HT-29 (cell line): ENCODE measurements at places on chromosomes 4 and X.

- DNase-seq, result no peak
Measured at GRCh38 chr4:153593161-153593560, 90.9 kb upstream of the TLR2 start.

GRCh38 chrX:112247714-112248113 lies 165.1 kb upstream of the TRPC5 start:
- no peak for DNase-seq

GRCh38 chr4:172725581-172725980 lies 443.0 kb upstream of the GALNT7 start:
- DNase-seq, result peak; percentile 42

DNA sequence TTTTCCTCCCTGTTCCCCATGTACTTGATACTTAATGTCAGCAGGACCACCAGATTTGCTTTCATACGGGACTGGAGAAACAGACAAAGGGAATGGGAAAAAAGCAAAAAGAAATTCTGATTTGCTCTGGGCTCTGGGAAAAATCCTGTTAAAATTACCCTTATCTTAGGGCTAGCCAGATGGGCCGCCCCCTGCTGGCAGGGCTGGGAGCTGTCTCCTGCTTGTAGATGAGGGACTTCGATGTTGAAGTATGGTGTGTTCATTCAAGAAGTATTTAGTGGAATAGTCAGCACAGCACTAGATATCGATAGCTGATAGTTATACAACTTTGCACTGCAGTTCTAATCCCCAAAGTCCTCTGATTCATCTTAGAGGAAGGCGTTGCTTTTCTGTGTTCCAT lies 45.8 kb downstream of the BCORL1 start:
- peak; percentile 64 for DNase-seq

DNA sequence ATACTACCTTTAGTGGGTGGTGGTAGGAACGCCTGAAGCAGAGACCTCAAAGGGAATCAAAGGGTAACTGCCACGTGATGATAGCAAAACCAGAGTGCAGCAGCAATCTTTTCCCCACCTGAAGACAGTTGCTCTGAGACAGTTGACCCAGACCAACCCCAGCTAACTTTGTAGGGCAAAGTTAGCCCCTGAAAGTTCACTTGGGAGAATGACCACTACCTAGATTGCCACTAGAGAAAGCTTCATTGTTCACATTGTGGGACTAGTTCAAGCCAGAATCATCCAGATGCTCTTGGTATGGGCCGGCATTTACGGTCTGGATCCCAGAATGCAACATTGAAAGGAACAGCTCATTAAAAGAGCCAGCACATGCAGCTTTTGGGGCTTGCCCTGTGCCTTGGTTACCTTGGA lies 4.1 kb downstream of the SEPTIN6 start:
- no peak for DNase-seq

DNA sequence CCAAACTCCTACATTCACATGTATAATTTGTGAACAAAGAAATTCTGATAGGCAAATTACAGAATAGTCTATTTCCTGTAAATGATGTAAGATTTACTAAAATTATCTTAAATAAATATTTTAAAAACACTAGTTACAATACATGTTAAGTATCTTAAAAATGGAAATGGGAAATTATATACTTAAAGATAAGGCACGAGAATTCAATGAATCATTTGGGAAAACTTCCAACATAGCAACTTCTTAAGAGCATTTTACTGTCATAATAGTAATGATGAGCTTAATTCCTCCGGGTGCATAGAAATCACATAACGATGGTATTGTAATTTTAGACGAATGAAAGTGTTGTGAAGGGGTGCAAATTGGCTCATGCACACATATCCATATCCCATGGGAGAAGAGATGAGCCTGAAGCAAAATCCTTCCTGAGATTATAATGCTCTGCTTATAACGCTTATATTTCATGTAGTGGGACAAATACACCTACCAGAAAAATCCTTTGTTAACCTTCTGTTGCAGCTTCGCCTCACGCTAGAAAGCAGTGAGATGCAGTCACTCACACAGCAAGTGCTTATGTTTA lies 873.5 kb downstream of the PDHA2 start:
- no peak for DNase-seq

DNA sequence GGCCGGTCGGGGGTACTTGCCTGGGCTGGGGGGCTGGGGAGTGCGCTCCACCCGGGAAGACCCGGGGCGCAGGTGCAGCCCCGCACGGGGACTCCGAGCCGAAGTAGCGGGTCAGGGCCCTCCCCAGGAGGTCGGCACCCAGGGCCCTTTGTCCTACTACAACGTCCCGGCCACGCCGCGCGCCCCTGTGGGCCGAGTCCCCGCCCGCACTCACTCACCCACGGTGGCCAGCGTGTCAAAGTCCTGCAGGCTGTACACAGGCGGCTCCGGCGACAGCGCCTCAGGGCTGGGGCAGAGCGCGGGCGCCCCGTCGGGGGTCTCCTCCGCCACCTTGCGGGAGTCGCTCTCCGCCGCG lies 602 bp downstream of the PRKX start:
- no peak for DNase-seq

DNA sequence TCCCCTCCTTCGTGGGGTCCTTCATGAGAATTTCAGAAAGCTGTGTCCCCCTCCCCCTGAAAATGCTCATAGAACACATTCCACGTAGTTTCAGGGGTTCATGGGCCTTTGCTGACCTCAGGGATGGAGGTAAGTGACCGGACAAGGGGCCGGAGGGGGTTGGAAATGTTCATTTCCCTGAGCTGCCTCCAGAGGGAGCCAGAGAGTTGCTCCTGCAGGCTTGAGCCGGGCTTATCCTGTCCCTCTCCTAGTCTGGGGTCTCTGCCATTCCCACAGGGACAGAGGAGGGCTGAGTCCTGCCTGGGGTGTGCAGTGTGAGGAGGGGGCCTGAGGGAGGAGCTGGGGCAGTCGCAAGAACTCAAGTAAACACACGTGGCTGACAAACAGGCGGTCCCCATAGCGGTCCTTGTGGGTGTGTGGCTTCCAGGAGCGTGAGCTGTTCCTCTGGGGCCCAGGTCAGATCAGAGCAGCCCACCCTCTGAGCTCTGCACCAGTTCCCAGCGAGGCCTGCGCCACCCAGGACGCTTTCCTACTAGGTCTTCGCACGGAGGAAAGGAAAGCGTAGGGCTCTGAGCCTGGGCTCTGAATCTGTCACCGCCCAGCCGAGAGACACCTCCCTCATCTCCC lies 62.5 kb downstream of the WFS1 start:
- peak; percentile 56 for DNase-seq

DNA sequence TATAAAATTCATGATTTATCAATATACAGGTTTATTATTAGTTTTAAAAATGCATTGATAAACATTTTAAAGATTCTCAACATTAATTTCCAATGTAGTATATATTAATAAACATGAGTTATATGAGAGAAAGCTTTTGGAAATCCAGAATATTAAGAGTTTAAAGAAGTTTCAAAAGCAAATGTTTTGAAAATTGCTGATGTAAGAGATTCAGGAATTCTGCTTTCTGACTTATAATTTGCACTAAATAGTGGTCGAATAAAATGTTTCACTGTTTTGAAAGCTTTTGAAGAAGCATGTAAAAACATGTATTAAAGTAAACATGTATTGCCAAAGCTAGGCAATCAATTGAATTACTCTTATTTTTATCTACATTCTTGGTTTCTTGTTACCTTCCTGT lies 151.2 kb upstream of the CXorf51B start:
- no peak for DNase-seq

DNA sequence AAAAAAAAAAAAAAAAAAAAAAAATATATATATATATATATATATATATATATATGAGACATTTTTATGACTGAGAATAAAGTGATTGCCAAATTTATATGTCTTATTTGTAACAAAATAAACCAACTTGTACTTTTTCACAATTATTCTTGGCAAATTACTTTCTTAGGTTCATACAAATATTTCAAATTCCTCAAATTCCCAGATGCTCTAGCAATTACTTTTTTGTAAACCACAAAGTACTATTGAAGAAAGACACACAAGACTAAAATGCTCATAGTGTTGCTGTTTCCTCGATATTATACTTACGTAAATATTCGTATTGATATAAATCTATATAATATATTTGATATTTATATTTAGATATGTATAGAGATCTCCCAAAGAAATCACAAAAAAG lies 390.0 kb downstream of the FAT4 start:
- DNase-seq, result no peak

- DNase-seq, result no peak
Measured at GRCh38 chrX:1140236-1140681, 72.2 kb downstream of the CRLF2 start.

GRCh38 chrX:44017676-44018075 lies 44.5 kb upstream of the NDP start:
- DNase-seq, result no peak

- DNase-seq, result no peak
Measured at GRCh38 chr4:39044956-39045826, 13.0 kb upstream of the TMEM156 start.

GRCh38 chr4:69360271-69360670 lies 80.0 kb downstream of the UGT2B28 start:
- DNase-seq, result peak; percentile 63

DNA sequence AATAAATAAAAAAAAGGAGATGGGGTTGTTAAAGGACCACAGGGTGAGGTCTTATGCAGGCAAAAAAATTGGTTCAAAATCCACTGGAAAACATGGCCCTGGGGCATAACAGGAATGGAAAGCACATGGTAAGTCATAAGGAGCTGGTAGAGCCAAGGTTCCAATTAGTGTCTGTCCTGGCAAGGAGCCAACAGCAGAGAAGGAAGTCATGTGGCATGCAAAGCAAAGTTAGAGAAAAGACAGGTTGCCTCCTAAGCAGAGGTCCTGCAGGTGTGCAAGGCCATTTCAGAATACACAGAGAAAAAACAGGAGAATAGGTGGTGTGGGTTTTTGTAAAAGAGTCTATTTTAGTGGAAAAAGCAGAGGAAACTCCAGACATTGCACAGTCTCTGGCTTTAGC lies 1881.7 kb downstream of the ARAP2 start:
- DNase-seq, result no peak

GRCh38 chr4:104206784-104207183 lies 287.9 kb downstream of the CXXC4 start:
- no peak for DNase-seq

DNA sequence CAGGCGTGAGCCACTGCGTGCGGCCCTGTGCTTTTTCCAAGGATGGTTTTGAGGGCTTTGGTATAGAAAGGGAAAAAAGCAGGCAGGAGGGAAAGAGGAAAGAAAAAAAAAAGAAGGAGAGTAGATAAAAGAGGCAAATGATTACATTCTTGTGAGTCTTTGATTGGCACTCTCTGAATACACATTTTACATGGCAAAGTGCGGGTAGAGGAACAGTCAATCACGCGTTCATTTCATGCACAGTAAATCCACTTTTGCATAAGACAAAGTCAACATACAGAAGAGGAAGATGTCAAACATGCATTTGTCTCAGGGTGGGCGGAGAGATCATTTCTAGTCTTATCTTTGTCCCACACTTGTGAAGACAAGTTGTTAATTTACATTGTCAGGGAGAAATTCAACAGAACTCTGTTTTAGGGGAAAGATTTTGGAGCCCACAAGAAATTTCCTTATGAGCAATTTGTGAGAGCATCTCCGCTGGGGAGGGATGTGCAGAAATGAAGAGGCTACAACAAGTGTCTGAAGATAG lies 183.2 kb downstream of the DHRSX start:
- DNase-seq, result no peak

- peak; percentile 86 for DNase-seq
Measured at GRCh38 chrX:130975947-130976346, 72.9 kb upstream of the ENOX2 start.

DNA sequence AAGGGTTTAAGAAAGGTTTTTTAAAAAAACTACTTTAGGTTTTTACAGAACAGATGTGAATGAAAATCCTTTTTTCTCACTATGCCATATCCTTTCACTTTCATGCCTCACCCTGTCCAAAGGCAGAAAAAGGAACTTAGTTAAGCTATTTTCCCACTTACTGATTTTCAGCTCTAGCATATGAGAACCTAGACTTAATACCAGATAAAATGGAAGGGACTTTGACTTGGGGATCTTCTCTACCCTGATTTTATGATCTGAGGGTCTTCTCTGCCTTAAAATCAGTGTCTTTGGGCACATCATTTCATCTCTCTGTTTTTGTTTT lies 42.4 kb downstream of the FNIP2 start:
- no peak for DNase-seq

DNA sequence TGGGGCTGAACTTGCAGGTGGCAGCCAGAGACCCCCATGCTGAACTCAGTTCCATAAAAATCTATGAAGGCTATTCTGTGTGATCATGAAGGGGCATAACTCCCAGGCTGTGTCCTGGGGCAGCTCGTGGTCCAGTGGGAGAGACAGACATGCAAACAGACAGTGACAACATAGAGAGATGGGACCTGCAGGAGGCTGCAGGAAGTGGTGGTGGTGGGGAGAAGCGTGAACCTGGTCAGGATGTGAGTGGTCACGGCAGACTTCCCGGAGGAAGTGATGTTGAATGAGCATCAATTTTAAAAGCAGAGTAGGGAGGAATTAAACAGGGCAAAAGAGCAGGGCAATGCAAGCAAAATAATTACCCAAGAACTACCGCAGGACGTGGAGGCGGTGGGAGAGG lies 23.2 kb upstream of the SORCS2 start:
- DNase-seq, result no peak

GRCh38 chrX:68579810-68580209 lies 67.7 kb upstream of the STARD8 start:
- no peak for DNase-seq

DNA sequence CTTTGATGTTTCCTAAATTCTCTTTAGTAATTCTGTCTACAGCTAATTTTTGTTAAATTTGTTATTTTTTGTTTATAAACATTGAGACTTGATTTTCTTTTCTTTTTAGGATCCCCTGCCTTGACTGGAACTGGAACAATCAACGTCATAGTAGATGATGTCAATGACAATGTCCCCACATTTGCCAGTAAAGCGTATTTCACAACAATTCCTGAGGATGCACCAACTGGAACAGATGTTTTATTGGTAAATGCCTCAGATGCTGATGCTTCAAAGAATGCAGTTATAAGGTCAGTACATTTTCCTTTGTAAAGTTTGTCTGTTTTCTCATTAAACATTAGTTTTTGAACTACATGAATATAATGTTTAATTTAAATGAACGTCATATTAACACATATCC lies 119.4 kb downstream of the FAT4 start:
- no peak for DNase-seq

GRCh38 chrX:21745756-21746155 lies 12.2 kb downstream of the SMPX start:
- peak; percentile 58 for DNase-seq

GRCh38 chr4:3708611-3709010 lies 57.6 kb upstream of the ADRA2C start:
- DNase-seq, result no peak

GRCh38 chr4:82261084-82261483 lies 112.7 kb downstream of the HNRNPD start:
- DNase-seq, result no peak

- no peak for DNase-seq
Measured at GRCh38 chrX:19097553-19098283, 24.6 kb downstream of the ADGRG2 start.

DNA sequence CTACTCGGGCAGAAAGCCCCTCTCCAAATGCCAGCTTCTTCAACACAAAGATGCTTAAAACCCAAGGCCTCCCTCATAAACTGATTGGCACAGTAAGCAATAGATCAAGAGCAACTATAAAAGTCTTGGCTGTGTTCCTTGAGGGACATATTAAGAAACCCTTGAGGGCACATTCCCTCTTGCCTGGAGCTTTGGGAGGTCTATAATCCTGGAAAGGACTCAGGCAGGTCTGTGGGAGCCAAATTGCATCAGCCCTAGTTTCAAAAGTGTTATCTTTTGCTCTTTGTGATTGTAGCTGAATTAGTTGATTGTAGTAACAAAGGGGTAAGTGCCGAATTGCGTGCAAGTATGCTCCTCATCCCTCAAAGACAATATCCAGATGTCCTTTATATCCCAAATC lies 18.6 kb upstream of the SETD7 start:
- no peak for DNase-seq
